Renal cortical epithelial cell (primary cell): ENCODE measurements at places on chromosomes 5 and 9. TPM values are rescaled to one million over a fixed set of nuclear protein-coding genes. Genes with fewer than 3 reads are reported as not detected.

The OR1Q1 gene
- not detected in 2 replicates for total RNA-seq

The SLC6A19 gene
- not detected in 2 replicates for total RNA-seq

The SCGB3A2 gene
- not detected in 2 replicates for total RNA-seq

The PLAC8L1 gene
- not detected in 2 replicates for total RNA-seq

The ARL14EPL gene
- 0.20 TPM in 1 of 2 replicates, not detected in the other for total RNA-seq

- peak; percentile 3 for DNase-seq
These were observed at the start of gene RASGEF1C for GRCh38 chr5:180209137-180209581. Gene RASGEF1C, minus strand, starts transcription at chr5:180209211. Its CDS starts 71,159 bp downstream, at chr5:180138052.

- peak; percentile 21 for DNase-seq
These were observed 456.4 kb downstream of the NFIB start for GRCh38 chr9:13857521-13857920.
